ENCODE measurements at places on chromosomes 16 and 17. TPM values are rescaled to one million over a fixed set of nuclear protein-coding genes. Genes with fewer than 3 reads are reported as not detected.

SOST gene
- not detected for total RNA-seq

NQO1 gene
- 161 TPM for total RNA-seq

KRTAP4-5 gene
- total RNA-seq = not detected

LDHD gene
- 0.34 TPM for total RNA-seq

BCO1 gene
- not detected for total RNA-seq
